ENCODE measurements at places on chromosomes 5 and 9.

GRCh38 chr9:35816708-35817107 lies 1.9 kb upstream of the HINT2 start:
- DNase-seq, result no peak

DNA sequence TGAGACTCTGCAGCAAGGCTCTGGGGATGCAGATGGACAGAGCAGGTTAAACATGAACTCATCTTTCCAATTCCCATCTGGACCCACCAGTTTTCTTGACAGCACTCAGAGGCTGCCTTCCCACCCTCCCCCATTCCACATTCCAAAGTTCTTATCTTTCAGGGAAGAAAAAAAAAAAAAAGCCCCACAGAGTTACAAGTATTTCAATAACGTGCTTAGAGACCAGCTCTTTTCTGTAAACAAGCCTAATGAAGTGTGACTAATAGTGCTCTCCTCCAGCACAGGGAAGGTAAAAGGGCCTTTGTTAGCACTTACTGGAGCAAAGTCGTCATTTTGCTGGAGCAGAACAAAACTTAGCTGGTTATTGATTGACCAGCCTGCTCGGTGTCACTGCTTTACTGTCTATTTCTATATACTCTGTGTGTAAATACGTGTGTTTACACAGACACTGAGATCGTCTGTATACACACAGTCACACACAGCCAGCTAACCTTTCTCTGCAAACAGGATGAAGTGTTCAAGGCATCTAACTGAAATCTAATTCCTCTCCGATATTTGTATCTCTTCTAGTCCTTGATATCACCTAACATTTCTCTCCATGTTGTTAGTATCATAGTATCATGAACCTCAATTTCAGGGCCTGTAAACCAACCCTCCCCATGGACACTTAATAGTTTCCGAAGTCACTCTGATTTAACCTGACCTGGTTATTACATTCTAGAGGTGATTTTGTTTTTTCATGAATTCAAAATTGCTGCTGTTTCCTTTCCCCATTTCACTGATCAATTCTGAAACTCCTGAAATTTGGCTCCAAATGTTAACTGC lies 84.9 kb downstream of the ZNF608 start:
- DNase-seq, result peak; percentile 51

- DNase-seq, result no peak
Observed at GRCh38 chr9:109609060-109609459, 111.0 kb upstream of the PTPN3 start.

DNA sequence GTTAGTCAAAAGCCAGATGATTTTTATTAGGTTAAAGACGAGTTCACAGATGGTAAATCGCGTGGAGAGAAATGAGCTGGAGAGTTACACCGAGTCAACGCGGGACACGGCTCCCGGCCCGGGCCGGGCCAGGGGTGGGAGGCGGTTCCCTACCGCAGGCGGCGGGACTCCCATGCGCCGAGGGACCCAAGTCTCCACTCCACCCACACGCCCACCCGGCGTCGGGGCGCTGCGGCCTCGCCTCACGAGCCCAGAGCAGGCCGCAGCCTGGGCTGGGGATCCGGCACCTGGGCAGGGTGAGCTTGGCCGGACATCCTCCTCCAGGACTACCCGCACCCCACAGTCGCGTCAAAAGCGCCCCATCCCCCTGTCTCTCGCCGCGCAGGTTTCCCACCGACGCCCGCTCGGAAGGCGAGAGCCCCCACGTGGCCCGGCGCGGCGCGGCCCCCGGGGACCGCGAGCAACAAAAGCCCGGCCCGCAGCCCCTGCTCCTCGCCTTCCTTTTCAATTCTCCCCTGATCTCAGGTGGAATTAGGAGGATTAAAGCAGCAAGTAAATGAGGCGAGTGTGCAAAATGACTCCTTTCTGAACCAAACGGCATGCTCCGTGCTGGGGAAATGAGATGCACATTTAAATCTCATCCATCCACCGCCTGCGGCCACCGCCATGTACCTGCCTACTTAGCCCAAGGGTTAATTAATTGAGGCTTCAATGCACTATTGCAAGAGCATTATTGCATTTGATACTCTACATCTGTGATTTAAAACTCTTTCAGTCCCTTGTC lies 196.5 kb upstream of the TBCA start:
- DNase-seq, result no peak

DNA sequence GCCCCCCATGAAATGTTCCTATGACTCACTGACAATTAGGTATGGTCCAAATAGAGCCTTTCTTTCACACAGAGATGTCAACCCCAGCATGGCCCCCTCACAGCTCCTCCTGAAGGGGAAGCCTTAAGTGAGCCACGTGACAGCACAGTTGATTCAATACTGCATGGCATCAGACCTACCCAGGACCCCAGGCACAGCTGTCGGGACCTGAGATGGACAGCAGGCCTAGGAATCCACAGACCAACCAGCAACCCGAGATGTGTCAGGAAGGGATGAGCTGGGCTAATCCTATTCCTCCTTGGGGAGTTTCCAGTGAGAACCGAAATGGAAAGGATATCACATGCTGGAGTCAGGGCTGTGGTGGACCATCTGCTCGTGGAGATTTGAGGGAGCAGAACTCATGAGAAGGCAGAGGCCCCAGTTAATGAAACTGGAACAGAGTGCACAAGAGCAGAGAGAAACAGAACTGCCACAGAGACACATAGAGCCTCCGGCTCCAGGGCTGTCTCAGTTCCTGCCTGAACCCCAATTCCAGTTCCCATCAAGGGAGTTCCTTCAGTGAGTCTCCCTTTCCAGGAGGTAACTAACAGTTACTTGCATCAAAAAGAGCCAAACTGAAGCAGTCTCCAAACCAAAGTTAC lies 42.1 kb upstream of the SMIM23 start:
- DNase-seq, result no peak

GRCh38 chr5:30878746-30879145 lies 314.7 kb upstream of the CDH6 start:
- no peak for DNase-seq

GRCh38 chr5:57598756-57599155 lies 116.1 kb upstream of the ACTBL2 start:
- DNase-seq, result no peak

DNA sequence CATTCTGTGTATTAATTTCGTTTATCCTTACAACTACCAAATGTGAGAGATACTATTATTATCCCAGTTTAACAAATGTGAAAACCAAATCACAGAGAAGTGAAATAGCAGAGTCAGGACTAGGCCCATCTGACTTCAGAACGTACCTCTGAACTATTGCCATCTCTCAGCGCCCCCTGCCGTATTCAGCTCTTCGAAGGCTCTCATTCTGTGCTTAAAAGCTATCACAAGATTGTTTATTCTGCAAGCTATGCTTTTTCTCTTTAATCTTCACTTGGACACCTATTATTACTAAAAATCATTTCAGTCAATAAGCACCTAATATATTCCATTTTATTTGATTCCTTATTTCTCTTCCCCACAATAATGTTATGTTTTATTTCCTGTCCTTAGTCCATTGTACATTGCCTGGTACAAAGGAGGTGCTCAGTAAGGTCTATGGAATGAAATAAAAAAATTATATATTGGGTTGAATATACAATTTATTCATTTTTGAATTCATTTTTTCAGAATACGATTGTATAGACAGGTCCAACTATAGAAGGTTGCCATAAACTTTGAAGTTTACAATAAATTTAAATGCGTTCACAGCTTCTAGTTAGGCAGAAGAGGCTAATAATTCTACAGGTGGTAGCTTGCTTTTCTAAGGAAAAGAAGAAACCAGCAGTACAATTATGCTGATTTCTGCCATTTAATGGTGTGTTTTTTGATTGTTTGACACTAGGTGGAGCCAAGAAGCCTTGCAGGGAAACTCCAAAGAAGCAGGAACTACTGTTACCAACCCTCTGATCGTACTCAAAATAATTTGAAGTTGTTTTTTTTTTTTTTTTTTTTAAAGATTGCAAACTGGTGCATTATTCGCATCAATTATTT lies 202.2 kb upstream of the DMRTA1 start:
- no peak for DNase-seq

GRCh38 chr5:40879163-40879942 lies 29.9 kb upstream of the C7 start:
- DNase-seq, result no peak

DNA sequence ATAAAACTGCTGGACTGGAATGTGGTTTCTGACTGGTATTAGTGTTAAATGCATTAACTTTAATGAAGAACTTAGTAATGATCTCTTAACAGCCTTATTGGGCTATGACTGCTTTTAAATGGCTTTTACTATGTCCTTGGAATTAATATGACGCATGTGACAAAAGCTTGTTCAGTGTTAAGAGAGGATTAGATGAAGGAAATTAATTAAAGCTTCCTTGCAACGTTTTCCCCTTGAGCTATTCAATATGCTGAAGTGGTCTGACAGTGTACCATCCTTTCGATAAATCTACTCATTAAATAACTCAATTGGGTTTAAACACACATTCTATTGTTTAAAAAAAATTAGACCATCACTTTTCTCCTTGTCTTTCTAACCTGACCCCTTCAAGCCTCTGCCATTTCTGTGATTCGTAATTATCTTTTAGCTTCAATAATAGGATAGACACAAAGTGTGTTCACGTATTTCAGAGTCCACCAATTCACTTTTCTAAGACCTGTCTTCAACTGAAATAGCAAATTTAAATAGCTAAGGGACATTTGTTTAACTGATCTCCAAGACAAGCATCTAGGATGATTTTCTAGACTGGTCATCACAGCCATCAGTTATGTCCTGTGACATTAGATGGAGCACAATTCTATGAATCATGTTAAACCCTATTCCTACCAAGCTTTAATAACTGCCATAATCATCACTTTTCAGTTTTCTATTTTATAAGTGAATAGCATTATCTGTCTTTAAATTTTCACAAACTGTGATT lies 1258.0 kb upstream of the CDH9 start:
- no peak for DNase-seq

DNA sequence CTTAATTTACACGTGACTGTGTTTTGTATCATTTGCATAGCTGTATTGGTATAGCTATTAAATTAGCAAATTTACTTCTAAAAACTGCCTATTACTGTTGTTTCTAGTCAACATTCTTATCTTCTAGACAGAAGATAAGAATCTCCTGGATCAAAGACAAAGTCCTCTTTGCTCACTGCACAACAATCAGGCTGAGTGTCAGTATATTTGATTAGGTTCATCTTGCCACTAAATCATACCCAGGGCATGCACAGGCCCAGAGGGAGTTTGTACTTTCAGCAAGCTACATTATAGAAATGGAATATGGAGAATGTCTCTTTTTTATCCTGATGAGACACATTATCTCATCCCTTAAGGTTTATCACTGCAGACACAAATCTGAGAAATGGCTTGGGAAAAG lies 579.1 kb downstream of the SLCO4C1 start:
- no peak for DNase-seq

All from NCI-H510A (cell line).